Activated CD4-positive, alpha-beta T cell treated with anti-CD3 and anti-CD28 coated beads, Interleukin-2, amount 10 ng/mL, durations not matched to agents 24 days and 14 days (primary cell): ENCODE measurements at places on chromosomes 1 and 21. TPM values are rescaled to one million over a fixed set of nuclear protein-coding genes. Genes with fewer than 3 reads are reported as not detected.

Gene C21orf58
- 28.4 and 33.4 TPM in 2 replicates for total RNA-seq

Gene CSMD2
- not detected in 2 replicates for total RNA-seq

Gene RIMKLA
- 5.0 and 5.5 TPM in 2 replicates for total RNA-seq

Gene FCN3
- total RNA-seq, result not detected in 2 replicates

GRCh38 chr1:16091296-16091695 lies 17.8 kb upstream of the FAM131C start:
- H3K4me3 ChIP-seq, result no peak overlapping the region
- no peaks in the 10 kb centered on the region for H3K4me1 ChIP-seq
- H3K27me3 ChIP-seq, result peaks cover 7% of the 10 kb centered on the region
- no peak overlapping the region for H3K27ac ChIP-seq
- no peaks in the 10 kb centered on the region for H3K36me3 ChIP-seq

GRCh38 chr1:7040969-7041695 lies 255.9 kb downstream of the CAMTA1 start:
- no peak overlapping the region for H3K4me3 ChIP-seq
- no peaks in the 10 kb centered on the region for H3K4me1 ChIP-seq
- H3K36me3 ChIP-seq, result no peaks in the 10 kb centered on the region

DNA sequence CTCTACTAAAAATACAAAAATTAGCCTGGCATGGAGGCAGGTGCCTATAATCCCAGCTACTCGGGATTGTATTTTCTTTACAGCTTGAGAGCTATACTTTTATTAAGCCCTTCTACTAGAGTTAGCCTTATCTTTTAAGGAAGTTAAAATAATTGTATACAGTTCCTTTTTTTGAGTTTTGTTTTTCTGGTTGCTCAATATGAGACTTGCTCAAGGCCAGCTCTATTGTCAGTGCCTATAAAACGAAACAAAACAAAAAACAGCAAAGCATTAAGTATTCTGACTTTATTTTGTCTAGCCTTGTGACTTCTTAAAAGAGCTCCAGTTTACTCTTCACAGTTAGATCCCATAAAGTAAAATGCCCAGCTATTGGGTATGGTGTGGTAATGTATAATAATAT lies 17.2 kb downstream of the PKN2 start:
- H3K4me1 ChIP-seq, result peaks cover 5% of the 10 kb centered on the region
- no peaks in the 10 kb centered on the region for H3K27me3 ChIP-seq
- H3K4me3 ChIP-seq, result no peak overlapping the region
- no peak overlapping the region for H3K27ac ChIP-seq
- DNase-seq, result no peak

DNA sequence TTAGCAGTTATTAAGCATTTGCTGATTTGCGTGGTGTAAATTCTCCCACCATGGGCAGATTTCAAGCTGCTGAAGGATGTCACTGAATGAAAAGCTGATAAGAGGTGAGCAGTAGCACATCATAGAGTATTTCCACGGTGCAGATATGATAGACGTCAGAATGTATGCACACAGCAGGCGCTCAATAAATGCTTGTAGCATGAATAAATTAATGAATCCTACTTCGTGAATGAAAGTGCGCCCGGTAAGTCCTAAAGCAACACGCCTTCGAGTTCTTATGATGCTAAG lies 510 bp upstream of the UBIAD1 start:
- H3K27ac ChIP-seq, result peak overlapping the region; percentile 34
- H3K36me3 ChIP-seq, result peaks cover 25% of the 10 kb centered on the region
- DNase-seq, result no peak
- peaks cover 2% of the 10 kb centered on the region for H3K27me3 ChIP-seq

DNA sequence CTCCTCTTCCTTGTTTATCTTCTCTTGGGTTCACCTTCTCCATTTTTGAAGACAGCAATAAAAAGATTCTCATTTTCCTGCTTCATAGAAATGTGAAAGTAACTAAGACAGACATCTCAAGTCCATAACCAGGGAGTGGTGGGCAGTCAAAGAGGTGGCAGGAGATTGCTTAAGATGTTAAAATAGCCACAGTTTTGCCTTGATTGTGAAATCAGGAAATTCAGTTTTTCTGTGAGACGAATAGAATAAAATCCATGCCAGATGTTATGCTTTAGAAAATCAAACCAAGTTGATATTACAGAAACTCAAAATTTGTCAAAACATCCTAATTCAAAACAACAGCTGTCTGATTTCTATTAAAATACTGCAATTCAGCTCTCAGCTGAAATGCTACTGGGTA lies 57.2 kb downstream of the TNN start:
- H3K36me3 ChIP-seq, result no peaks in the 10 kb centered on the region
- no peak for DNase-seq
- no peak overlapping the region for H3K27ac ChIP-seq
- H3K4me1 ChIP-seq, result no peaks in the 10 kb centered on the region
- H3K4me3 ChIP-seq, result no peak overlapping the region
- peaks cover 6% of the 10 kb centered on the region for H3K27me3 ChIP-seq

GRCh38 chr1:194367121-194367520 lies 1180.7 kb upstream of the B3GALT2 start:
- no peaks in the 10 kb centered on the region for H3K4me1 ChIP-seq
- H3K27ac ChIP-seq, result no peak overlapping the region
- no peak for DNase-seq
- H3K36me3 ChIP-seq, result no peaks in the 10 kb centered on the region

- no peaks in the 10 kb centered on the region for H3K27me3 ChIP-seq
- peaks cover 8% of the 10 kb centered on the region for H3K4me1 ChIP-seq
- H3K4me3 ChIP-seq, result no peak overlapping the region
- H3K36me3 ChIP-seq, result no peaks in the 10 kb centered on the region
- no peak overlapping the region for H3K27ac ChIP-seq
These were observed 11.0 kb upstream of the SERBP1 start for GRCh38 chr1:67441183-67441582.
